ENCODE measurements at places on chromosomes 1 and 21.

DNA sequence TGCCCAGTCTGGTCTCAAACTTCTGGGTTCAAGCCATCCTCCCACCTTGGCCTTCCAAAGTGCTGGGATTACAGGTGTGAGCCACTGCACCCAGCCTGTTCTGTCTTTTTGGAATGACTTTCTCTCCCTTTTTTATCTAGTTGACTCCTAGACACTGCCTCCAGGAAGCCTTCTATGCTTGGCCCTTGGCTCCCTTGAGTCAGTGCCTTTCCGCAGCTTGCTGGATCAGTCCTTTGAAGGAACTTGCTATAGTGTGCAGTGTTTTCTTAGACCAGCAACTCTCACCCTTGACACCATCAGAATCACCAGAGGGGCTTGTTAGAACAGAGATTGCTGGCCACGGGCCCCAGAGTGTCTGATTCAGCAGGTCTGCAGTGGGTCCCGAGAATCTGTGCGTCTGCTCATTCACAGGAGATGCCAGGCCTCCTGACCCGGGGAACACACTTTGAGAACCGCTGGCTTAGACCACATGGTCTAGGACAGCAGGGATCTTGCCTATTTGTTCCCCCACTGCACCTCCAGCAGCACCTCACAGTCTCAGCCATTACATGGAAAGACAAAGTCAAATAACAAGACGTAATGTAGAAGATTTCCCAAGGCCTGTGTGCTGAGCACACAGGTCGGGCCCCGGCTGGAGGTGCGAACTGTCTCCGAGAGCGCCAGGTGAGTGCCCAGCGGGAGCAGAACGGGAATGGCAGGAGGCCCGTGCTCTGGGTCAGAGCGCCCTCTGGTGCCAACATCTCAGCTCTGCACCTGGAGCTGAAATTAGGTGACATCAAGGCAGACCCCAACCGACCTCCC lies 27.4 kb upstream of the CTPS1 start:
- DNase-seq, result peak; percentile 56

- no peak for DNase-seq
These were observed 12.2 kb upstream of the GPR161 start for GRCh38 chr1:168148916-168149315.

DNA sequence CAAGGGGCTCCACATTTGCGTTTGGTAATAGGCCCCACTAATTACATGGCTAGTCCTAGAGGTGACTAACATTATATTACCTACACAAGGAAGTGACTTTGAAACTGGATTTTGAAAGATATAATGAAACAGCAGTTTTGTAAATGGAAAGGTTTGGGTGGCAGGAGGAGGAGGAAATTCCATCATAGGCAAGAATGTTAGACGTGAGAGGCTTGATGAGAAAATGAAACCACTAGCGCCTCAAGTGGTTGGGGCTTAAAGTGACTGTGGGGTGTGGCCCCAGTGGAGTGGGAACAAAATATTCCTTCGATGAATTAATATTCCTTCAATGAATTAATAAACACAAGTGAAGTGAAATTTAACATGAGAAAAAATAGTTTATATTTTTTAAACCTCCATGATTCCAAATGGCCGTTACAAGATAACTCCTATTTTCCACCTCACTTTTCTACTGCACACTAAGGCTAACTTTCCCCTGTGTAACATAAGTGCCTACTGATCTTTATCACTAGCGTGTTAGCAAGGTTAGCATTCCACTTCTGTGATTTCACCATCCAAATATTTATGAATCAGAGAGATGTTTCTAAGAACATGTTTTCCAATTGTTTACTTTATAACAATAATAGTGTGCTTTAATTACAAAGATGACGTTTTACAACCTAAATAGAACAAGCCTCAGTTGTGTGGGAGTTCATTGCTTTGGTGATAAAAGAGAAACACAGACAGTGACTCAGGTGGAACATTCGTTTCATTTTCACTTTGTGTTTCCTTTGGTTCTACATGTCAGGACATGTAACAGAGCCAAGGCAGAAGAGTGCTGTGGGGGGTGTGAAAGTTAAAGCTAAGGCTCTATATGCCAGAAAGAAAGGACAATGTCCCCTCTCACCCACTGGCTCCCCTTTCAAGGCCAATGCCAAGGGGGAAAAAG lies 12.5 kb upstream of the ATF3 start:
- peak; percentile 84 for DNase-seq

DNA sequence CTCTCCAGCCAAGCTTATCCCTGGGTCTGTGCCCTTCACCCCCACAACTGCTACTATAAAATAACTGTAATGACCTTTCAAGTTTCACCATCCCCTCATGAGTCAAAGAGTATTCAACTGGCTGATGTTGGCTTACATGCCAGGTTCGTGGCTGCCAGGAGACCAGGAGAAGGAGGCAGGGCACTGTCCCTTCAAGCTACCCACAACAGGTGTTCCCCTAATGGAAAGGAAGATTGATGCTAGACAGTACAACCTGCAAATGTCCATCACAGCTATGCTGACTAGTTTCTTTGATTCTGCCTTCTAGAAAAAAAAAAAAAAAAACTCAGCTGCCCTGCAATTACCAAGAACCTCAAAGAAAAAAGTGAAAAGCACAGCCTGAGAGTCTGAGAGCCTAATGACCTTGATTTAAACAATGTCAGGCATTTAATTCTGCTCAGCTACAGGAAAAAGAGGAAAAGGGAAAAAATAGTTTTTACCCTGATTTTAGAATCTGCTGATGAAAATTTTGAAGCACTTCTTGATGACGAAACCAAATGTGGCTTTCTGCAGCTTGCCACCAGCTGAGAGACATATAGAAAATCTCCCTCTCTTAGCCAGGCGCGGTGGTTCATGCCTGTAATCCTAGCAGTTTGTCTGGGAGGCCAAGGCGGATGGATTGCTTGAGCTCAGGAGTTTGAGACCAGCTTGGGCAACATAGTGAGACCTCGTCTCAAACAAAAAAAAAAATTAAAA lies 82.7 kb upstream of the ROR1 start:
- DNase-seq, result no peak

DNA sequence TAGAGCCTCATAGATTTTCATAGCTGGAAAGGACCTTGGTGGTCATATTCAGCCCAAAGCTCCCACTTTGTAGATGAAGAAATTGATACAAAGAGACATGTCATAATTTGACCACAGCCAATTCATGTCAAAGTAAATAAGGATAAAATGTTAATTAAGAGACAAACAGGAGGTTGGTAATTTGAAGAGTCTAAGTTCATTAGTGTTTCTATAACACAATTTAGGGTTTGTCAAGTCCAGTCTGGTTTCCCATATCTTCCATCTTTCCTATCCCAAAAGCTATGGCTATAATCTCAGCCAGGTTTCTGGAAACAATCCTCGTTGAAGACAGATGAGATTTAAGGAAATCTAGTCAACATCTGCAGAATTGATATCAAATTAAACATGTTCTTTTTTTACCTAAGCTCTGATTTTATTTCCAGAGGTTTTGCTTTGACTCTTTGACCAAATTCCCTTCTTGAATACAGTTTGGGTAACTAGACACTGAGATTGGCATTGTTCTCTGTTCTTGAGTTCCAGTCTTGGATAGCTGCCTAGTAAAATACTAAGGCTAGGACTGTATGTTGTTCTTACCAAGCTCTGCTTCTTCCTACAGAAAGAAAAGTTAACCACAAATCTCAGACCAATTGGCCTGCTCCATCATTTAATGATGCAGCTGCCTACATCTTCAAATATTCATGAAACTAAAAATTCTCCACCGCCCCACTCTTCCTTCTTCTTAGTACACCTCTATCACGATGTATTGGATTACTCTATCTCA lies 62.0 kb downstream of the SLC44A5 start:
- DNase-seq, result no peak

GRCh38 chr1:58922302-58923089 lies 138.6 kb upstream of the JUN start:
- peak; percentile 51 for DNase-seq

DNA sequence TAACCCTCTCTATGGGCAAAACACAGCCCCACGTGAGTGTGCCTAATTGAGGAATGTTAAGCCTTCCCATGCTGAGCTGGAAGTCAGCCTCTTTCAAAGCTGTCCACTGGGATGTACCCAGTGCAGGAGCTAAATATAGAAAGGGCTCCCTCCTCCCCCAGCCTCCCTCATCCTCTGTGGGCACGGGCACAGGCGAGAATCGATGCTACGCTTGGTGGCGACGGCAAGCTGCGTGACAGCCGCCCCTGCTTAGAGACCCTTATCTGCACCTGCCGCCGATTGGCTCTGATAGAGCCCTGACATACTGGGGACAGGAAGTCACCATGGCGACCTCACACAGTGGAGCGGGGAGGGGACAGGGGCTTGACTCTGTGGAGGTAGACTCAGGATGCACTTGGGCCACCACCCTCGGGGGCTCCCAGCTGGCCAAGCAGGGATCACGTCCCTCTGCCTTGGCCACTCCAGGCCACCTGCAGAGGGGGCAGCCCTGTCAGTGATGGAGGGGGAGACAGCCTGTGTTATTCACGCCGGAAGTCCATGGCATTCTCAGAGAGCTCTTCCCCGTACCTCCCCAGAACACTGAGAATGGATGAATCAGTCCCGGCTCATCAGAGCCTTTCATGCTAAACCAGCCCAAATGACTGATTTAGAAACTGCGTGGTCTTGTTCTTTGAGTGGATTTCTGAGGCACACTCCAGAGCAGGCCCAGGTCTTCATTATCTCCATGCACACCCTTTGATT lies 84.8 kb downstream of the KCND3 start:
- DNase-seq, result peak; percentile 81

DNA sequence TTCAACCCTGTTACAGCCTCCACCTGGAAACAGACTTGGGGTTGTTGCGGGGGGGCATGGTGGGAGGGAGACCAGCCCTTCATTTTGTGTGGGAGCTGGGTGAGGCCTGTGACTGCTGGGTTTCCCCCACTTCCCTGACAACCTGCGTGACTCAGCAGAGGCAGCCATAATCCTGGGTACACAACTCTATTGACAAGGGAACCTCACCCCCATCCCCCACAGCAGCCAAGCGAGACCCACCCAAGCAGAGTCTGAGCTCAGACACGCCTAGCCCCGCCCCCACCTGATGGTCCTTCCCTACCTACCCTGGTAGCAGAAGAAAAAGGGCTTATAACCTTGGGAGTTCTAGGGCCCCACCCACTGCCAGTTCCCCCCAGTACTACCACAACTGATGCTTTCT lies 8.0 kb upstream of the CCDC190 start:
- no peak for DNase-seq

Measured in activated CD4-positive, alpha-beta T cell treated with anti-CD3 and anti-CD28 coated beads, Interleukin-2, amount 50 U/mL, for 16 hours (primary cell).